ENCODE measurements at places on chromosomes 2 and 18.

GRCh38 chr18:37565101-37565976, at the start of gene CELF4:
CELF4 (minus strand) TSS chr18:37565798.
- no peak for DNase-seq

- DNase-seq, result no peak
These were observed 297.0 kb upstream of the COL3A1 start for GRCh38 chr2:188677142-188677541.

DNA sequence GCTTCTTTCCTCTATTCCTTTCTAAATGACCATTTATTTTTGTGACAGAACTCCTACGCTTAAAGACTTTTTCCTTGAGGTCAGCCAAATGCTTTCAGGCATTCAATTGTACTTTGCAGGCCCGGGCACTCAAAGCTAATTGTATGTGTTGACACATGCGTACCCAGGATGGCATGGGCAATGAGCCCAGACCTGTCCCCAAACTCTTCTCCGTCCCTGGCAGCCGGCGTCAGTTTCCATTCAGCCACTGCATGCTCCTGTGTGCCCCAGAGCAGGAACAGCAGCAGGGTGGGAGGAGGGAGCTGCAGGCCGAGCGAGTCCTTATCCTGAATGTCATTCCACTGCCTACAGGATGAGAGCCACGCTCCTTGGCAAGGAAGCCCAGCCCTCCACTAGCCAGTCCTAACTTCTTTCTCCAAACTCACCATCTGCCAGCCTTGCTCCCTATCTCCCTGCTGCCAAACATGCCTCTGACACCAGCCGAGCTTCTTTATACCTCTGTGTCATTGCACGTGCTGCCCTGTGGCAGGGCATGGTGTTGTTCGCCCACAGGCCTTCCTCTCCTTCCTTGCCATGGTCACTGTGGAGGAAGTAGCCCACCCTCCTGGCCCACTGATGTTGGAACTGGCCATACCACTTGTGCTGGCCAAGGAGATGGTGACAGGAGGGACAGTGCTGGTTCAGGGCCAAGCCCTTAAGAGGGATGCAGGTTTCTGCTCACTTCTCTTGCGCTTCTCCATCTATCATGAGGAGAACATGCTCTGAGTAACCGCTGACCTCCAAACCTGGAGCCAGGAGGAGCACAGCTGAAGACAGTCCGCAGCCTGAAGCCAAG, 116.9 kb upstream of the FHL2 start:
- no peak for DNase-seq

DNA sequence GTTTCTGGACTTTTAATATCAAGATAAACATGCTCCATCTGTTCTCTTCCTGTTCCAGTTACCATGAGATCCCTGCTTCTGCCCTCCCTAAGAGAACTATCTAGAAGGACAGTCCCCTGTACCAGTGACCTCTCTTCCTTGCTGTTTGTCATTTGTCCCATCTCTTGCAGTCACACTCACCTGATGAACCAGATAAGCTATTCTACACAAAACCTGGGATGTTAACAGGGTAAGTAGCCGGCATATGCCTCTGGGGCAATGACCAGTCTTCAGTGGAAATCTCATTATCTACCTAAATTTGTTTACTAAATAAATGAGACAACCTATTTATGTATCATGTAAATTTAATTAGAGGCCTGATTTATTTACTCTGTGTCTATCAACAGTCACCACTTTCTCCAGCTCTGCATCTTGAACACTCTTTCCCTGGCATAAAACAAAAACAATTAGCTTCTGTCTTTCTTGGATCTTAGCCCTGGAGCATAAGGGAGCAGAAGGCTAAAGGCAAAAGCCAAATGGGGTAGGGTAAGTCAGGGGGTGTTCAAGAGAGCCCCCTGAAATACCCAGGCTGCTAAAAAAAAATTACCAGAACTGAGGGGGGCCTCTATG, 337.7 kb downstream of the ALK start:
- DNase-seq, result no peak

DNA sequence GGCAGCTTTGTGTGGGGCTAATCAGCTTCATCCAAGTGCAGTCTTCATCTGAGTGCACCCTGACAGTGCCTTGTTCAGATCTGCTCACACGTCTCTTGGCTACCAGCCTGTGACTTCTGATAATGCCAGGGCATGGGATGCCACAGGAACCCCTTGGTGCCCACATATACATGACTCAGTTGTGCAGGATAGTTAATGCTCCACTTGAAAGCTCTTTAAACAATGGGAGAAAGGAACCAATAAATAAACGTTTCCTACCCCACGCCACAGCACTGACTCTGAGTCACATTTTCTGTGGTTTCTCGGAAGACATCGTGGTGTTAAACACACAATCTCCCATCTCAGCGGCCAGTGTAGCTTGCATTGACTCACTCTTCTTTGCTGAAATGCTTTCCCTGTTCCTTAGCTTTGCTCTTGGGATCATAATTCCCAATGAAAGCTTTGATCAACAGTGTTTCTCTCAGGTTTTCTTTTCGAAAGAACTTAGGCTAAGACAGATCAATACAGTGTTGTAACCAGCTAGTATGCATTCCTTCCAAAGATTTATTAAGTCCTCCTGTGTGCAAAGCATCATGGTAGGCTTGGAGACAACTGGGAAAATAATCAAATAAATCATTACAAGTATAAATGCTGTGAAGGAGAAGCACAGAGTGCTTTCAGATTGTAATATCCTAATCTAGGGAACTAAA, 142.0 kb downstream of the COPS8 start:
- peak; percentile 13 for DNase-seq

GRCh38 chr2:175293776-175294175, 112.3 kb upstream of the ATP5MC3 start:
- no peak for DNase-seq

DNA sequence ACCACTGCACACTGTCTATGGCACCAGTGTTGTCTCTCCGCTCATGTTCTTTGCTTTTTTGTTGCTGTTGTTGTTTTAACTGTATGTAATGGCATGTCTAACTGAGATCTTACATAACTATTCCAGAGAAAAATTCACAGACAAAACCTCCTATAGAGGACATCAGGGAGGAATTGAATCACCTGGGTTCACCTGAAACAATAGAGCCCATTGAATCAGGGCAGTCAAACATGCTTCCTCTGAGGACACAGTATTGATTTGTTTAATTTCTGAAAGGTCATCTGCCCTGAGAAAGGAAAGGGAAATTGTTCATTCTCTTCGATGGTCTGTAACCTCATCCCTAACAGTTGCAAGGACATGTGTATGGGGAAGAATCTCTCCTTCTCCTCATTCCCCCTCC, 237.5 kb downstream of the SRBD1 start:
- DNase-seq, result no peak

- no peak for DNase-seq
These were observed 81.9 kb downstream of the SLC8A1 start for GRCh38 chr2:40370007-40370395.

- DNase-seq, result no peak
These were observed 59.7 kb downstream of the CYP1B1 start for GRCh38 chr2:38016219-38016618.

DNA sequence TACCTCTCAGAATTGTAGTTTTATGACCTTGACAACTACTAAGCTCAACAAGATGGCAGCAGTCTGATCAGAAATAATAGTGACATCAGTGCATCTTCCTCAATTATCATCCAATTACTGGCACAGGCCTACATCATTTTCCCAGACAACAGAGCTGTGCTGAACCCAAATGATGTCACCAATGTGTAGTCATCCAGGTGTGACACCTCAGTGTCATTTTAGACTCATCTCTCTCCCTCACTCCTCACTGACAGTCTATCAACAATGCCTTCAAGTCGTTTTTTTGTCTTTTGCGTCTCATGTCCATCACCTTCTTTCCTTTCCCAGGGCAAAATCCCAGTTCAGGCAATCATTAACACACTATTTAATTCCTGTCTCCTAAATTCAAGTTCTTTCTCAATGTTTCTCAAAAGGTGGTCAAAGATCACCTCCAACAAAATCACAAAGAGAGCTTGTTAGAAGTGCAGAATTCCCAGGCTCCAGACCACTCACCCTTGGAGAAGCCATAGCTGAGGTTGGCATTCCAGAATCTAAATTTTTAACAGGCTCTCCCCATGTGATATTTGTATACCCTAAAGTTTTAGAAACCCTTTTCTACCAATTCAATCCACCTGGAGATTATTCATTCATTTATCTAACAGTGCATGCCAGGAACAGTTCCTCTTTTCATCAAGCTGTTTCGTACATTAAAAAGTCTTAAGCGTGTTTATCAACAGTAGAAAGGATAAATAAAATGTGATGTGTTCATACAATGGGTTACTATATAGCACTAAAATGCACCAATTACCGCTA, 125.3 kb upstream of the KLF7 start:
- DNase-seq, result no peak

GRCh38 chr2:857937-858336, 92.7 kb upstream of the SNTG2 start:
- no peak for DNase-seq

DNA sequence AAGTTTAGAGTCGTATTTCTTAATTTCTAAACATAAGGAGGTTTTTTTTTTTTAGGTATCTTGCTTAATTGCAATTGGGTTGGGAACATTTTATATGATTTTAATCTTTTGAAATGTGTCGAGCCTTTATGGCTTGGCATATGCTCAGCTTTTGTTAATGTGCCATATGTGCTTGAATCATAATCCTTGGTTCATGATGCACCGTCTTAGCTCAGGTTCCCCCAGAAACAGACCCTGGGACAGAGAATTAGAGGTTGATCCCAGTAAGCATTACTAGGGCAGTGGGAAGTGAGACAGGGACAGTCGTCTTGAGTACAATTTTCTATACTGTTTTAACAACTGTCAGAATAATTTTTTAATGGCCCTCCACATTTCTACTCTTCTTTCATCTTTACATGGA, 9.3 kb downstream of the CHCHD5 start:
- DNase-seq, result no peak

DNA sequence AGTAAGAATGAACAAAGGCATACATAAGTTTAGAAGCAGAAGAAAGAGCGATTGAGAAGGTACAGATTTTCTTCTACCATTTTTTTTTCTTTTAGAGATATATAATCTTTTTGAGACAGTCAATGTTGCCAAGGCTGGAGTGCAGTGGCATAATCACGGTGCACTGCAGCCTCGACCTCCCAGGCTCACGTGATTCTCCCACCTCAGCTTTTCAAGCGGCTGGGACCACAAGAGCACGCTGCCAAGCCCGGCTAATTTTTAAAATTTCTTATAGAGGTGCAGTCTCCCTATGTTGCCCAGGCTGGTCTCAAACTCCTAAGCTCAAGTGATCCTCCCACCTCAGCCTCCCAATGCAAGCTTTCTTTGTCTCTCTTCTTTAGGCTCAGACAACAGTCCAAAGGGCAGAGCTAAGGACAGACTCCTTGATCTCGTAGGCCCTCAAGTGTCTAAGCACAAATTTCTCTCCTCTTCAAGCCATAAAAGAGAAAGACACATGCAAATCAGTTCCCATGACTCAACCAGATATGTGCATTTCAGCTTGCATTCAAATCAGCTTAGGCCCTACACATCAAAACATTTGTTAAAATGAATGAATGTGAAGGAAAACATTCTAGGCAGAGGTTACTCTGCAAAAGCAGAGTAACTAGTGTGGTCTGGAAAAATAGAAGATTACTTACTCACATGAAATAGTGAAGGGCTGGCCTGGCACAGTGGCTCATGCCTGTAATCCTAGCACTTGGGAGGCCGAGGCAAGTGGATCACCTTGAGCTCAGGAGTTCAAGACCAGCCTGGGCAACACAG, 18.0 kb downstream of the ITSN2 start:
- DNase-seq, result no peak

DNA sequence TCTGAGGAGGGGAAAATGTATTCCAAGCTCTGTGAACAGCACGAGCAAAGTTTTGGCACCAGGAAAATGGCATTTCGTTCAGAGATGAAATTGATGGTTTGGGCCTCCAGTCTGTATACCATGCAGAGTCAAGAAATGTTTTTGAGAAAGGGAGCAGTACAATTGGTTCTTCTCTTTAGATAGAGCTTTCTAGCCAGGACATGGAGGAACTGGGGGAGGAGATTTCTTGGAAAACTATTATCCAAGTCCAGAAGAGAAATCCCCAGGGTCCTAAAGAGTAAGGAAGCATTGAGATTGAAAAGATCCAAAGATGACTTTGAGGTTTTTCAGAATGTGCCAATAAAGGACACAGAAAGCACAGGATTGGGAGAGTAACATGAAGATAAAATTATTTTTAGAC, 432.4 kb downstream of the TNS1 start:
- no peak for DNase-seq

DNA sequence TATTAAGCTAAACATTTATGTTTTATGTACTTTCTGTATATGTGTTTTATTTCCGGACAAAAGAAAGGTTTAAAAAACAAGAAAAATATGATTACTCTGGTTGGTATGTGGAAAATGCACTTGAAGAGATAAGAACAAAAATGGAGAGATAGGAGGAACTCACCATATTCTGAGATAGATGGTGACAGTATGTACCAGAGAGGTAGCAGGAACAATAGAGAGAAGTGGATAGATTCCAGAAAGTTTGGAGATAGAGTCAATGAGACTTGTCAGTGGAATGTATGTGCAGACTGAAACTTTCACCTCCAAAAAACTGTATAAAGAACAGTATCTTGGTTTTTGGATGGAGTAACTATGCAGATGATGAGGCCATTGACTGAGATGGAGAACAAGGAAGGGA, 105.6 kb upstream of the FSHR start:
- no peak for DNase-seq

DNA sequence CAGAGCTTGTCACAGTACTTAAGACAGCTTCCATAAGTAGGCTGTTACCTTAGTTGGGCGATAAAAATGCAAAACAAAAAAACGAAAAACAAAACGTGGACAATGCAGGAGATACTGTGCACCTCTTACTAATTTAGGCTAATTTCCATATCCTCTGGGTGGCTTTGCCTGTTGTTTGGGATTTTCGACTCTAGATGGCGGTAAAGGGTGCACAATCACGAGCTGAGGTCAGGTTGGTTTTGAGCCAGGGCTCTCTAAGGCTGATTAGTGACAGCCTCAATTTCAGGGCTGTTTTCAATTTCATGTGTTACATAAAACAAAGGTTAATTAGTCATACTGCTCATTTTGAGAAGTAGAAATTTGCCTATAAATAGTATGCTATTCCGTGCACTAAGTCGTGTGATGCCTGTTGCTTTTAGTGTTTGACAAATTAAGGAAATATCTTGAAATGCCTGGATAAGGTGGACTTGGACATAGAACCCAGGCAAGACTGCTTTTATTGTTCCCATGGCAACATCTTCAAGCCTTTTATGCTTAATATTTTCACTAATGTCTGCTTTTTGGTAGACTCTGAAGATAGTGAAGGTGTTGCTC, 493.1 kb downstream of the SOCS6 start:
- peak; percentile 69 for DNase-seq

- DNase-seq, result no peak
These were observed 227.9 kb upstream of the SPRED2 start for GRCh38 chr2:65660340-65660739.

- DNase-seq, result no peak
These were observed 58.8 kb upstream of the DYNAP start for GRCh38 chr18:54532222-54532621.

DNA sequence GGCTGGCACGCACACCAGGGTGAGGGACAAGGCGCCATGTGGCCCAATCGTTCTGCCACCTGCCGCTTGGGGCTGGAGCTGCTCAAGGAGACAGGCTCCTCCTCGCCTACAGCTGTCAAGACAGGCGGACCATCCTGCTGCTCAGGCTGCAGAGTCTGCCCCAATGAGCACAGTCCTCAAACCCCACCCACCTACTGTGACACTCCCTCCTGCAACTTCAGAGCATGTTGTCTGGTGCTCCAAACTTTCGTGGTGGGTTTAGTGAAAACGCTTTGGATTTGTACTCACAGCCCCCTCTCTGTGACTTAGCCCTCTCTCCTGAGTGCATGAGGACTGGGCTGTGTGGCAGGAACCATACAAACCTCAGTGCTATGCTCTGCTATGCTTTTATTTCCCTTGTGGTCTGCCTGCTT, 23.2 kb upstream of the SLC35F6 start:
- DNase-seq, result peak; percentile 10
